ENCODE measurements at places on chromosomes 1 and 21.

DNA sequence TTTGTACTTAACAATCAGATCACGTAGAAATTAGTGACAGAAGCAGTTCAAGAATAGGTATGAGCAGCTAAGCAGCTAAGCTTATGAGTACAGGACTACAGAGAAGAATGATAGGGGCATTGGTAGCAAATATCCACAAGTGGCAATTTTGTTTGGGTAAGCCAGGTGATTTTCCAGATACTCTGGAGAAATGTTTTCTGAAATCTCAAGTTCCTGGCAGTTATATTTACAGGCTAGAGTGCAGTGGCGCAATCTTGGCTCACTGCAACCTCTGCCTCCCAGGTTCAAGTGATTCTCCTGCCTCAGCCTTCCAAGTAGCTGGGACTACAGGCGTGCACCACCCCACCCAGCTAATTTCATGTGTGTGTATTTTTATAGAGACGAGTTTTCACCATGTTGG lies 55.1 kb downstream of the ARID4B start:
- no peak for DNase-seq

DNA sequence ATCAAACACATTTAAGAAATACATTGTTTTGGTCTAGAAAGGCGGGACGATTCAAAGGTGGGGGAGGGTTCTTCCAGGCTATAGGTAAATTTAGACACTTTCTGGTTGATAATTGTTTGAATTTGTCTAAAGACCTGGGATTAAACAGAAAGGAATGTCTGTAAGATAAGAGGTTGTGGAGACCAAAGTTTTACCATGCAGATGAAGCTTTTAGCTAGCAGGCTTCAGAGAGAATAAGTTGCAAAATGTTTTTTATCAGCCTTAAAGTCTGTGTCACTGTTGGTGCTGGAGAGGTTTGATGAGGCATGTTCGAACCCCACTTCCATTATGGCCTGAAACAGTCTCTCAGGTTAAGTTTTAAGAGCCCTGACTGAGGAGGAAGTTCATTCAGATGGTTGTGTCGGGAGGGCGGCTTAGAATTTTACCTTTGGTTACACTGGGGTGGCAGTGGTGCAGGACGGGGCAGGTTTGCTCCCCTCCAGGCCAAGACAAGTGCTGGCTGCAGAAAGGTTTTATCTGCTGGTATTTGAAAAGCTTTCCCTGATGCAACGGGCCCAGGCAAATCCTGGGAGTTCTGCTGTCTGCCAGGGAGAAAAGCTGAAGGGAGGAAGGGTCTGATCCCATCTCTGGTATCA lies 16.0 kb upstream of the SLC2A5 start:
- no peak for DNase-seq

- no peak for DNase-seq
Observed at GRCh38 chr1:37098237-37098636, 63.9 kb upstream of the GRIK3 start.

DNA sequence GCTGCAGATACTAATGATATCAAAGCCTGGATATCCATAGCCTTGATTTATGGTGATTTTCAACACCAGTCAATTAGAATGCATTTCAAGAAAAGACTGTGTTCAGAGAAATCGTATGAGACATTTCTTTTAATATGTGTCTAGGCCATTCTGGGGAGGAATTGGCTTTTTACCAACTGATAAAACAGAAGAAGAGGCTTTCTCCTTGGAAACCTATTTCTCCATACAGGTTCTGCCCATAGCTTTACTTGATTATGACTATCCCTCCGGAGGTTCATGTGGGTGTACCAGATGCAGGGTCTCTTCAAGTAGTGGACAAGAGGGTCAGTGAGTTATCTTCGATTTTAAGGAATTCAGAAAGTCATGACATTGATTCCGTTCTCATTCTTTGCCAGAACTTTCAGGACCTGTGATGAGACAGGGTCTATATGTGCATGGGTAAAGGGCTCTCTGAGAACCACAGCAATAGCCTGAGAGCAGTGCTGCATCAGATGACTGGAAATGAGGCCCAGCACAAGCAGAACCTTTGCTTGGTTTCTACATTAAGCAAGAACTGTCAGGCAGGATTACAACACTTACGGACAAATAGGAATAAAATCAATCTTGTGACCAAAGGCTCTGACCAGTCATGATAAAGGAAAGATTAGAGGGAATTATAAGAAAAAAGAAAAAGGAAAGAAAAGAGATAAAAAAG lies 263.7 kb upstream of the SGIP1 start:
- DNase-seq: no peak

- no peak for DNase-seq
Observed at GRCh38 chr1:31027693-31028526, 37.6 kb downstream of the PUM1 start.

DNA sequence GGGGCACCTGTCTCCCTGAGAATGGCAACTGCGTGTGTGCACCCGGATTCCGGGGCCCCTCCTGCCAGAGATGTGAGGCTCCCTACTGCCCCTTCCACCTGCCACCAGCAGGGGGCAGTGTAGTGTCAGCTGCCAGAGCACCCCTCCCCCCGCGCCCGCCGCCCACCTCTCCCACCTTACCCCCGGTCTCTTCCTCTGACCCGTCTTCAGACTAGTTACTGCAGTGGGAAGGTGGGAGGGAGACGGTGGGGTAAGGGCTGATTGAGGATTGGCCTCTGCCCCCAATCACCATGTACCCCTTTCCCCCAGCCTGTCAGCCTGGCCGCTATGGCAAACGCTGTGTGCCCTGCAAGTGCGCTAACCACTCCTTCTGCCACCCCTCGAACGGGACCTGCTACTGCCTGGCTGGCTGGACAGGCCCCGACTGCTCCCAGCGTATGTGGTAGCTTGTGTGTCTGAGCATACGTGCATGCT lies 10.1 kb upstream of the LRRC71 start:
- DNase-seq: peak; percentile 50

DNA sequence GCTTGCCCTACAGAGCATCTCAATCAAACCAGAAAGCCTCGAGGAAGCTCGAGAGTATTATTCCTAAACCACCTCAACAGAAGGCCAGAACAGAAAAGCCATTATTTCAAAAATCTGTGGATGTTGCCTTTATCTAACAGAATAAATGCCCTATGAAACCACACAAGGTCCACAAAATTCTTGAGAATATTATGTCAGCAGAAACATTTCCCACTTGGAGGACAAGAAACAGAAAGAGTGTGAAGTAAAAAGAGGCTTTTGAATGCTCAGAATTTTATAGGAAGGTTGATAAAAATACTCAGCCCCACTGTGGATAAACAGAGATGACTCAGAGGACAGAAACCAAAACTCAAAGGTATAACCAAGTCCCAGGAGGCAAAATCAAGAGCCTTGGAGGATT lies 146.4 kb upstream of the LRRC7 start:
- no peak for DNase-seq

DNA sequence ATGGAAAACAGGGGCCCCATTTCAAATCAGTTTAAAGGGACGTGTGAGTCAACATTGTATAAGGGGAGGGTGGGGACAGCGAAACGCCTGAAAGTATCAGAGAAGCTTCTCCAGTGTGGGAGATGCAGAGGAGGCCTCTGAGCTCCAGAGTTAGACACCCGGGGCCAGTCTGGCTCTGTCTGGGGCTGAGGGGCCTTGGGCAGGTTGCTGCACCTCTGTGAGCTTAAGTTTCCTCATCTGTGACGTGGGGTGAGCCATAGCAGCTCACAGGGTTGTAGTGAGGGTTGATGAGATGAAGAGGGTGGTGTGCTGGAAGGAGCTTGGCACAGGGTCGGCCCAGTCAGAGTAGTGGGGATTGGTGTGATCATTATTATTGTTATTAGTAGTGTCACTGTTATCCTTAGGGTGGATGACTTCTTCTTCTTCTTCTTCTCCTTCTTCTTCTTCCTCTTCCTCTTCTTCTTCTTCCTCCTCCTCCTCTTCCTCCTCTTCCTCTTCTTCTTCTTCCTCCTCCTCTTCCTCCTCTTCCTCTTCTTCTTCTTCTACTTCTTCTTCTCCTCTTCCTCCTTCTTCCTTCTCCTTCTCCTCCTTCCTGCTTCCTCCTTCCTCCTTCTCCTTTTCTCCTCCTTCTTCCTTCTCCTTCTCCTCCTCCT lies 282.0 kb downstream of the PTPRU start:
- DNase-seq: no peak

- no peak for DNase-seq
Observed at GRCh38 chr21:44995343-44995941, 55.6 kb downstream of the SLX9 start.

GRCh38 chr1:219806020-219806419 lies 122.3 kb downstream of the SLC30A10 start:
- DNase-seq: no peak

DNA sequence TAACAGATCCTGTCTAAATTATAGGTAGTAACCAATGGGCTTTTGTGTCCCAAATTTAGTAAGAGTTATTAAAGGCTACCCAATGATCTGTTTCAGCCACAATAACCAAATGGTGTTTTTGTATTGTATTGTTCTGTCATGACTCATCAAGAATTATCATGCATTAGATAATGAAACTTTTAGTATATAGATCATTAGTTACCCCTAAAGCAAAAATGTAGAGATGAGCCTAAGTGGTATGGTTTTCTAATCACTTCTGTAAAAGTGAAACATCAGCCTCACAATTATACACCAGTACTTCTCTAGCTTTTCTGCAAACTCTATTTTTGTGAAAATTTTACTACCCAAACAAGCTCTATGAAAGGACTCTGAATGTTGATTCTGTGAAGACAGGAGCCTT lies 71.4 kb downstream of the LRRC7 start:
- no peak for DNase-seq

DNA sequence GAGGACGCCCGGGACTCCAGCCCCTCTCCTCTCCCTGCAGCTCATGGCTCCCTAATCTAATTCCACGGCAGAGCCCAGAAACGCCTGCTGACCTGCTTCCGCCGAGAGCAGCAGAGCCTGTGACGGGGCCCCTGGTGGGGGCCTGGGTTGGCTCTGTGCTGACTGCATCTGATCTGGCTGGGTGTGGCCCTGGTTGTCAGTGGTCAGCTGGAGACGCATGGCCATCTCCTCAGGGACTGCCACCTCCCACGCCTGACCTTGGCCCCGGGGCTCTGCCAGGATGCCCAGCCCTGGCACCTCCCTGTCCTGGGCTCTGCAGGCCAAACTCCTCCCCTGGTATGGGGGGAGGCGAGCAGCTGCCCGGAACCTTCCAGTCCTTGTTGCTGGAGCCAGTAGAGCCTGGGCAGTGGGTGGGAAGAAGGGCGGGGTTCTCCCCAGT lies 1.1 kb upstream of the PLCH2 start:
- DNase-seq: no peak

DNA sequence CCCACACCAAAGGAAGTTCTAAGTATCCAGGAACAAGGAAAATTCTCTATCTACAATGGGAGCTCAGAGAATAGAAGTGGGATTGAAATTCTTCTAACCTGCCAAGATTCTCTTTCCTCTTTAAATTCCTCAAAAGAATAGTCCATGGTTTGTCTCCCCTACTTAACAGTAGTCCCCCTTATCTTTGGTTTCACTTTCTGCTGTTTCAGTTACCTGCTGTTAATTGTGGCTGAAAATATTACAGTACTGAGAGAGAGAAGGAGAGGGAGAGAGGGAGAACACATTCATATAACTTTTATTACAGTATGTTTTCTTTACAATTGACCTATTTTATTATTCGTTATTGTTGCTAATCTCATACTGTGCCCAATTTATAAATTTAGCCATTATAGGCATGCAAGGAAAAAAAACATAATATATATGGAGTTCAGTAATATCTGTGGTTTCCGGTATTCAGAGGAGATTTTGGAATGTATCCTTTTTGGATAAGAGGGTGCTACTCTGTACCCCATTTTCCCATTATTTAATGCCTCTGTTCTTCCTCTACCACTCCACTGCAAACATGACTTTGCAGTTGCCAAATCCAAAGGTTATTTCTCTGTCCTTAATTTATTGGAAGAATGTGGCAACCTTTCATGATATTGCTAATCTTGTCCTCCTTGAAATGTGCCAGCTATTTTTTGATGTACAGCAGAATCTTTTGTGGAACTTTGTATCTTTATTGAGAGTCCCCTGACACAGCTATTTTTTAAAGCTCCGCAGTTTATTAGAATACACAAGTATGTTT lies 68.0 kb downstream of the USP25 start:
- DNase-seq: no peak

DNA sequence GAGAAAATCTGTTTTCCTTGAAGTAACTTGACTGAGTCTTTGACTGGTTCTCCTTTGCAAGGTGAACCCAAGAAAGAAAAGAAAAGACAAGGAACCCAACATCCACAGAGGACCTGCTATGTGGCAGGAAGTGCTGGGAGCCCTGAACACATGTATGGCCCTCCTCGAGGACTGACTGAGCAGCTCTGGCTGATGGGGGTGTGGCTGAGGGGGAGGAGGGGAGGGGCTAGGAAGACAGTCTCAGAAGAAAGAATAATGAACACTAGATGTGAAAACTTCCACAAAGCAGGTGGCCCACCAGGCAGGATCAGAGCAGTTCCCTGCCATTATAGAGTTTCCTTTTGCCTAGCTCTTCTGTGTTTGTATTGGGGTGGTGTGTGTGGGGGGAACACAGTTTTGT lies 26.1 kb downstream of the NENF start:
- no peak for DNase-seq

- no peak for DNase-seq
Observed at GRCh38 chr1:239909898-239910297, 181.8 kb upstream of the FMN2 start.

GRCh38 chr1:242225767-242226573 lies 227.1 kb upstream of the MAP1LC3C start:
- no peak for DNase-seq

GRCh38 chr1:212519131-212519530 lies 86.4 kb downstream of the NENF start:
- DNase-seq: no peak

GRCh38 chr21:29267666-29268065 lies 31.1 kb upstream of the BACH1 start:
- DNase-seq: no peak

- no peak for DNase-seq
Observed at GRCh38 chr1:62235576-62235975, 40.9 kb downstream of the L1TD1 start.

GRCh38 chr21:34803782-34804370 lies 135.1 kb downstream of the CLIC6 start:
- DNase-seq: no peak

DNA sequence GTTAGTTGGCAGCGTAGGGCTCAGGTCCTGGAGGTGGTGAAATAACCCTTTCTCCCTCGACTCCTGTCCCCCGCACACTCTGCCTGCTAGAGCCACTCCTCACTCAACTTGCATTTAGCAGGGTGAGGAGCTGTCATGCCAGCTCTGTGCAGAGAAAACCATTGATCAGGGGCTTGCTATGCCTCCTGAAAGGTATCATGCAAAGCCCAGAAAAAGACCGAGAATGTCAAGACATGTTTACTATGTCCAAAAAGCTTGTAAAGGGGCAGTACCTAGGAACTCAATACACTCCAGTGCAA lies 18.0 kb downstream of the ALDH4A1 start:
- DNase-seq: no peak

- no peak for DNase-seq
Observed at GRCh38 chr1:89913353-89914095, 81.4 kb upstream of the ZNF326 start.
